Hematopoietic multipotent progenitor cell (in vitro differentiated cells): ENCODE measurements at places on chromosomes 3 and 15.

- no peak for DNase-seq
Measured at GRCh38 chr3:117752984-117753717, 1043.6 kb downstream of the TUSC7 start.

- DNase-seq: no peak
Measured at GRCh38 chr3:151091685-151092345, 6.4 kb downstream of the MED12L start.

DNA sequence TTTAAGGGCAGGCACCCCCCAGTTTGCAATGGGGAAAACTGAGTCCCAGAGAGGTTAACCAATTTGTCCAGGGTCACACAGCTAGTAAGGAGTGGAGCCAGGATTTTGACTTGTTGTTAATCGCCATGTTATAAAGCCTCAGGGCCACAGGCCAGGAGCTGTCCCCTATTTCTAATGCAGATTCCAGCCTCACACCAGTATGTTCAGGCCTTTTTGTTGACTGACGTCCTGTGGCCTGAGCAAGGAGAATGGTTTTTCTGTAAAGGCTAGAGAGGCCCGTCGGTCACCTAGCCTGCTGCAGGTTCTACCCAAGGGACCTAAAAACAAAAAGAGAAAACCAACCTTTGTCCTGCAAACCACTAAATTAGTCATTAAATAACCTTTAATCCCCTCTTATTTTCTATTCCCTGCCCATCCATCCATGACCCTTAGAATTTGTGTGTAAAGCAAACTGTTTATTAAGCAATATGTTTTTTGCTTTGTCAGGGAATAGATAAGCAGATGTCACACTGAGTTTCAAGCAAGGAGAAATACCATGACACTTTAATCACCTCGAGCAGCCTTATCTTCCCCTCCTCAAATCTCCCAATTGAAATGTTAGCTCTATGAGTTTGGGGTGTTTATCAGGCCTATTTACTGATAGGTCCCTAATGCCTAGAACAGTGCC is 14.1 kb downstream of the ACOX2 start:
- no peak for DNase-seq

DNA sequence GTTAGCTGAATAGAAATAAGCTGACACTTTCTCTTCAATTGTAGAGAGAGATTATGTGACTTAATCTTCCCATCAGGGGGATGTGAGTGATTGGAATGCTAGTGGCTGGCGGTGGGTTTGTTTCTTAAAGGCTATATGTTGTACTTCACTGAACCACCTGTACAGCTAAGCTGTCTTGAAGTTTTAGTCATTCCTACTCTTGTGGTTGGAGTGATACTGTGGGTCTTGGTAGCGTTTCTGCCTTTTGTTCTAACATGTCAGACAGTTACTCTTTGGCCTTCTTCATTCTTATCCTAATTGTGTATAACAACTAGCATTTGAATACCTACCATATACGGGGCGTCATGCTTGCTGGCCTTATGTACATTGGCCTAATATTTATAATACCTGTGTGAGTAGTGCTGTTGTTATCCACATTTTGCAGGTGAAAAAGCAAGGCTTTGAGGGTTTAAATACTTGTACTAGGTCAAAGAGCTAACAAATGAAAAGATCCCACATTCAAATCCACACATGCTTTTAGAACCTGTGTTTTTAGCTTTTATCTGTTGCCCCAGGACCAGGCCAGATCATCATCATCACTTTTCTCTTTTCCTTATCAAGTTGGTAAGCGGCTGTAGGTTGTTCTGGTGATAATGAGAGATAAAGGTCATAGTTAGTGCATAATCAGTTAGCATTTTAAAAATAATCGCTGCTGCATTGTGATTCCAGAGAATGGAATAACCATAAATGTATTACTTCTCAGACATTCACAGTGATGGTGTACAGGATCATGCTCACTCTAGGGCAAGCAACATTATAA is 50.2 kb downstream of the AKAP13 start:
- no peak for DNase-seq

DNA sequence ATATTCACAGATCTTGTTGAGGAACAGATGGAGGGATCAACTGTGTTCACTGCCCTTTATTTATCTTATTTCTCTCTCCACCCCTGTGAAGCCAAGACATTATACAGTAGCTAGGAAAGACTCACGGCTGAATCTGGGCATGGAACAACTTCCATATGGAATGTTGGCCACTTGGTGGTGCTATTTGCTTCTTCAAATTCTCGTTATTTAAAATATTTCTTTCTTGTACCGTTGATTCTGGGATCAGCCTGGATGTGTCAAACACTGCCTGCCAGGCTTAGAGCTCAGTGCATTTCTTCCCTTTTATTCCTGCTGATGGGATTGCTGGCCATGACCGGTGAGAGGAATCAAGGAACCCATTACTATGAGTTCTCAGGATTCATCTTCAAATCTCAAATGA is 17.5 kb upstream of the GASK1A start:
- DNase-seq: peak; percentile 19
